ENCODE measurements at places on chromosomes 6 and 20. TPM values are rescaled to one million over a fixed set of nuclear protein-coding genes. Genes with fewer than 3 reads are reported as not detected.

The SNTA1 gene
- 27.0 TPM for total RNA-seq

The SOX12 gene
- total RNA-seq = 2.1 TPM

The NHLRC1 gene
- 1.9 TPM for total RNA-seq

The SIM1 gene
- total RNA-seq = 1.6 TPM

The NOTCH4 gene
- 0.82 TPM for total RNA-seq

The SLC35F1 gene
- not detected for total RNA-seq

All from smooth muscle cell of the coronary artery (primary cell).